ENCODE measurements at places on chromosomes 4 and X. TPM values are rescaled to one million over a fixed set of nuclear protein-coding genes. Genes with fewer than 3 reads are reported as not detected.

TBC1D8B gene
- total RNA-seq, result 5.8 TPM

ADAM29 gene
- total RNA-seq, result not detected

FGFBP2 gene
- total RNA-seq, result not detected

CPE gene
- total RNA-seq, result 3.5 TPM

HSFX4 gene
- not detected for total RNA-seq

PLK4 gene
- total RNA-seq, result 15.6 TPM

DRP2 gene
- total RNA-seq, result 0.15 TPM

ENPP6 gene
- total RNA-seq, result not detected

HTT gene
- 29.5 TPM for total RNA-seq

SHOX gene
- total RNA-seq, result not detected

OTUD6A gene
- not detected for total RNA-seq

Measured in epithelial cell of umbilical artery (primary cell).